ENCODE measurements at places on chromosomes 2 and 18. TPM values are rescaled to one million over a fixed set of nuclear protein-coding genes. Genes with fewer than 3 reads are reported as not detected.

GRCh38 chr18:47968721-47969120, 38.3 kb upstream of the SMAD2 start:
- no peak for DNase-seq

DNA sequence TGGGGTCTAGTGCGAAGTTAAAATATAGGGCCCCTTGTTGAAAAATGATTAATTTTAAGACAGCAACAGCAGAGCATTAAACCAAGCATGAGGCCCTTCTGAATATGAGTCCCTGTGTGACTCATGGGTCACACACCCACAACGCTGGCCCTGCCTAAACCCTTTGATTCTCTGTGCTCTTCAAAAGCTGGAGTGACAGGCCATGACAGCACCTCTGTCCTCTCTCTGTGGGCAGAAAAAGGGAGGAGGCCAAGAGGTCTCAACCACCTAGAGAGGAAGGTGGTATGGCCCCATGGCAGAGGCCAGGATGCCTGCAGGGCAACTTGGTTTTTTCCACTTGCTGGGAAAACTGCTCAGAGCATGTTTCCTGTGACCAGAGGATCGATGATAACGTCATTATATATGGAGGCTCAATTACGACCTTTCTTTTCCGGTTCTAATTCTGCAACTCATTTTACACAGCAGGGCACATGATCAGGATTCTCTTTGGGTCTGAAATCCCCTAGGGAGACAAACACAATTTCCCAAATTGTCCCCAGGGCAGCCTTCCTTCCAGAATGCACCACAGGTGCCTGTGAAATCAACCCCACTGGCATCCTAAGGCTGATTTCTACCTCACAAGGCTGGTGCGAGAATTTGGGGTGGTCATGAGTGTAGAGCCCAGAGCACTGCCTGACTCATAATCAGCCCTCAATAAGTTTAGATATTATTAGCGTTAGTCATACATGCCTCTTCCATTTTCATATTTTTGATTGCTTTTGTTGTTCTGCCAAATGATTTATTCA, 102.0 kb upstream of the PPP1CB start:
- DNase-seq = no peak

DNA sequence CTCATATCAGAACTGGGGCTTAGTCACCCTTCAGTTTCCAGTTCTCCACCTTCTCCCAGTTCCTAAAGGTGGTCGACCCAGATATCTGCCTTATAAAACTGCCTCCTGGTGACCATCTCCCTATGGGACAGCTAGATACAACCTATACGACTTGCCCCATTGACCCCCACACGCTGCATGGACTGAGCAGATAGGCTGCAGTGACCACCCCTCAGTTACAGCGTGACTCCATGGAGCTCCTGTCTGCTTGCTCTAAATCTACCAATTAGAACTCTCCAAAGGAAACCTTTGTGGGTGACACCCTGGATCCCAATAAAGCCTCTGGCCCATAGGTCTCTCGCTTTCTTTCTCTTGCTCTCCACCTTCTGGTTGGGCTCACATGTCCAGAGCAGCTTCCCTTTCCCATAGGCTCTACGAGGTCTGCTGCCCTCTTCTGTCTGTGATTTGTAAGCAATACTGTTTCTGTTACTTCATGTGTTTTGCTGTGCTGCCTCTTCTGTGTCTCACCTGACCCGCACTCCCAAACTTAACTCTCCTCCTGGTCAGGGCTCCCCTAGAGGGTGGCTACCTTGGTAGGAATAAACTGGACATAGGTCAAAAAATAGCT, 971.3 kb upstream of the FAM98A start:
- DNase-seq = no peak

- DNase-seq = no peak
Measured at GRCh38 chr2:16014802-16015201, 74.5 kb downstream of the MYCN start.

DNA sequence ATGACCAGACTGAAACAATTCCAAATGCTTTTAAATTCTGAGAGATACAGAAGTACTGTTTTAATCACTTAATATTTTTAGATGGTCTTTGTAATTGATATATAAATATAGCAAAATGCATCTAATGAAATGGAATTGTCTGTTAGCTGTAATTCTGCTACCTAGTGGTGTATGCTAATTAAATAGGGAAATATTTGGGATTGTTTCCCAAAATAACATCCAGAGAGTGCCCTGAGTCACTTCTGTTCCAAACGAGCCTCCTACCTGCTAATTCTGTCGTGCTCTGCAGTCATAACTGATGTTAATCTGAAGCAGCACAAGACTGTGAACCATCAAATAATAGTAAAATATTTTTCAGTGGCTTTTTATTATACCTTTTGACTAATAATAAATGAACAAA, 71.4 kb upstream of the NOSTRIN start:
- no peak for DNase-seq

- DNase-seq = no peak
Measured at GRCh38 chr2:9846554-9846953, 3.3 kb downstream of the TAF1B start.

GRCh38 chr2:205681401-205682238, 681 bp upstream of the NRP2 start:
- DNase-seq = peak; percentile 40

DNA sequence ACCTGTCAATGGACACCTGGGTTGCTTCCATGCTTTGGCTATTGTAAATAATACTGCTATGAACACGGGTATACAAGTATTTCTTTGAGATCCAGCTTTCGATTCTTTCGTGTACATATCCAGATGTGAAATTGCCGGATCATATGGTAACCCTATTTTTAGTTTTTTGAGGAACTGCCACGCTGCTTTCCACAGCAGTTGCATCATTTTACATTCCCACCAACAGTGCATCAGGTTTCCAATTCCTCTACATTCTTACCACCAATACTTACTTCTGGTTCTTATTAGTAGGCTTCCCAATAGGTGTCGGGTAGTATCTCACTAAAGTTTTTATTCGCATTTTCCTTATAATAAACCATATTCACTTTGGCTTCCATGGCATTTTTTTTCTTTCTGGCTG, 69.6 kb downstream of the PID1 start:
- no peak for DNase-seq

GRCh38 chr2:196449083-196449482, 190.4 kb upstream of the CCDC150 start:
- DNase-seq = no peak

DNA sequence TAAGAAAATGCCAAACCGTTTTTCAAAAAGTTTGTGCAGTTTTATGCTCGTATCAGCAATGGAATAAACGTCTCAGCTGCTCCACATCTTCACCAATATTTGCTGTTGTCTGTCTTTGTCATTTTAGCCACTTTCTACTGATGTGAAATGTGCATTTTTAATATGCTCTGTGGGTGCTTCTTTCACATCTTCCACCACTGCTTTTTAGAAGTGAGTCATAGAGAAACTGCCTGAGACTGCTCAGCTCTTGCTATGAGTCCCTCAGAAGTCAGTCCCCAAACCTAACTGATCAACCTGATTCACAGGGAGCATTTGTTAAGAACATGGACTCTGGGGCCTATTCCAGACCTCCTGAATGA, 41.0 kb upstream of the EPC2 start:
- no peak for DNase-seq

GRCh38 chr2:105377871-105378270, 21.0 kb downstream of the FHL2 start:
- no peak for DNase-seq

GRCh38 chr18:77115192-77115953, 17.2 kb downstream of the MBP start:
- DNase-seq = no peak

- DNase-seq = no peak
Measured at GRCh38 chr2:768451-768850, 91.2 kb upstream of the TMEM18 start.

DNA sequence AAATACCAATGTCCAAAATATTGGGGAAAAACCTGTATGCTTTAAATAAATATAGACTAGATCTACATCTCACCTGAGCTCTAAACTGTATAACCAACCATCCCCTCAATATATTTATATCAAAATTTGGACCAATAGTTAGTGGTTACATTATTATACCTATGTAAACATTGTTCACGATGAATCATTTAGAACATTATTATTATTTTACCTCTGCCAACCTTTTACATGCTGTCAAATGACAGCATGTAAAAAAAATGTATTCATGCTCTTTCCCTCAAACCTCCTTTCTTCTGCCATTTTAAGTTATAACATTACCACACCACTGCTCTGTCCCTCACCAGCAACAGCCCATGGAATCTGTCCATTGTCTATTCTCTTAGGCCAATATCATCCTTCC, 9.6 kb downstream of the FTCDNL1 start:
- DNase-seq = no peak

DNA sequence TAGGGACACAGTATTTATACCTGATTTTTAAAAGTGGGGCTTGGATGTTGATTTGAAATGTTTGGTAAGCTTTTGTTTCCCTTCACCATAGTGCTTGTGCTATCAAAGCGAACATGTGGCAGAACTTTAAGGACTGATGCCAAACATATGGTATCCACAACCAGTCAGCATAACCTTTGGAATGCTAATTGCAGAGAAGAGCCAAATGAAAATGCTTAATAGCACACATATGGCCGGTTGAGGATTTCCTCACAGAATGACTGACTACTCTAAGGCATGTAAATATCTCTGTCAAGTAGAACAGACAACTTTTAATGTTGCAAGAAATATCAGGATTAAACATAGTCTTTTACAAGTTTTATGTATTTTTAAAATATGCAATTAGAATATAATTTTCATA, 120.9 kb upstream of the COL3A1 start:
- no peak for DNase-seq

DNA sequence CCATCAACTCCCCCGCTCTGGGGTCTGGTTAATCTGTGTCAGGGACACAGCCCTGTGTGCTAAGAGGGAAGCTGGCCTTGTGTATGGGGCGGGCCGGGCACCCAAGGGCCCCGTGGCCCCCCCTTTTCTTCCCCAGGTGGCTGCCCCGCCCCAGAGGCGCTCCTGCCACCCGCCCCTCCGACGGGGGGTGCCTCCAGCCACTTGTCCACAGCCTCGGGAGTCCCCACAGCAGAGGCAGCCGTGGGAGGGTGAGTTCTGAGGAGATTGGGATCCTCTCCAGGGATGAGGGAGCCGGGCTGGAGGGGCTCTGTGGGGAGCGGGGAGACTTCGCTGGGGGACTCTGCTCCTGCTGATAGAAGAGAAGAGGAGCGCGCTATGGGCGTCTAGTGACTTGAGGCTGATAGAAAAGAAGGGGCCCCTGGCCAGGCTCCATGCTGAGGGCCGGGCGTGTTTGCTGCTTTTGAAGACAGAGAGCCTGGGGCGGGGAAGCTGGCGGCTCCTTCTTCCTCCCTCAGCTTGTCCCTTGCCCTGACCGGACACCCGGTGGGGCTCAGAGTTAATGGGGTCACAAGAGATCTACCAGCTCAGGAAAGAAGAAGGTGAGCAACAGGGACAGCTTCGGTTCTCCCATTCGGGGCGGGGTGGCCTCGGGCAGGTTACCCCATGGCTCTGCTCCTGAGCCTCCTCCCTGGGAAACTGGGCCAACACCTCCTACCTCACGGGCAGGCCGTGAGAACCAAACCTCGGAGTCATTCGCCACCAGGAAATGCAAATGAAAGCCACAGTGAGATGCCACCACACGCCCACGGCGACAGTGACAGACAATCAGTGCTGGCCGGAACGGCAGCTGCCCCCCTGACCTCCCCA, 89.4 kb upstream of the TAF1B start:
- DNase-seq = no peak

DNA sequence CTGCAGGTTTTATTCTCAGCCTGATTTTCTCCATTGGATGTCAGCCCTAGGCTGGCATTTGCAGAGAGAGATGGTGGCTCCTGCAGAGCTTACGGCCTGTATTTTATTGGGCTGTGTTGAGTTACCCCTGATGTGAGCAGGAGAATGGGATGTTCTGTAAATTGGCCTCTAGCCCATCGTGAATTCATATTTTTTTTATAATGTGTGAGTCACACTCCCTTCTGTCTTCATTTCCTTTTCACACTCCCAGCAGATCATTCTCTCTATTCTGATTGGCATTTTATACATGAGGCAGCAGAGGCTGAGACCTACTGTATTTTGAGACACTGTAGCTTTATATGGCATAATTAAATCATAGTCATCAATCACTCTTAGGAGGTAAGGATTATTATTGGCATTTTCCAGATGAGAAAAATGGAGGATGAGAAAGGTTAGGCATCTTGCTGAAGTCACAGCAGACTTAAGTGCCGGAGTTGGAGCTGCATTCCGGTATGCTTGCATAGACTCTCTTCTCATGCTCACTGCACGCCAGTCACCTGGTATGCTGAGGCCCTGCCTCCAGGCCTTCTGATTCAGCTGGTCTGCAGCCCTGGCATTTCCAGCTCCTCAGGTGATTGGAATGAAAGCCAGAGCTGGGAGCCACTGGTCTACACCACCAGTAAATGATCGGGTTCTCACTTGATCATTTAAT, 142.4 kb downstream of the NEDD4L start:
- DNase-seq = no peak

DNA sequence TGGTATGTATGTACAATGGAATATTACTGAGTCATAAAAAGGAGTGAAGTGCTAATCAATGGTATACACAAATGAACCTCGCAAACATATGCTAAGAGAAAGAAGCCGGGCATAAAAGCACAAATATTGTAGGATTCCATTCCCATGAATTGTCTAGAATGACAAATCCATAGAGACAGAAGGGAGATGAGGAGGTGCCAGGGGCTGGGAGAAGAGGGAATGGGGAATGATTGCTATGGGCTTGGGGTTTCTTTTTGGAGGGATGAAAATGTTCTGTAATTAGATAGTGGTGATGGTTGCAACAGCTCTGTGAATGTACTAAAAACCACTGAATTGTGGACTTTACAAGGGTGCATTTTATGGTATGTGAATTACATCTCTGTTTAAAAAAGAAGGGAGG, 73.5 kb downstream of the GLI2 start:
- DNase-seq = no peak

DNA sequence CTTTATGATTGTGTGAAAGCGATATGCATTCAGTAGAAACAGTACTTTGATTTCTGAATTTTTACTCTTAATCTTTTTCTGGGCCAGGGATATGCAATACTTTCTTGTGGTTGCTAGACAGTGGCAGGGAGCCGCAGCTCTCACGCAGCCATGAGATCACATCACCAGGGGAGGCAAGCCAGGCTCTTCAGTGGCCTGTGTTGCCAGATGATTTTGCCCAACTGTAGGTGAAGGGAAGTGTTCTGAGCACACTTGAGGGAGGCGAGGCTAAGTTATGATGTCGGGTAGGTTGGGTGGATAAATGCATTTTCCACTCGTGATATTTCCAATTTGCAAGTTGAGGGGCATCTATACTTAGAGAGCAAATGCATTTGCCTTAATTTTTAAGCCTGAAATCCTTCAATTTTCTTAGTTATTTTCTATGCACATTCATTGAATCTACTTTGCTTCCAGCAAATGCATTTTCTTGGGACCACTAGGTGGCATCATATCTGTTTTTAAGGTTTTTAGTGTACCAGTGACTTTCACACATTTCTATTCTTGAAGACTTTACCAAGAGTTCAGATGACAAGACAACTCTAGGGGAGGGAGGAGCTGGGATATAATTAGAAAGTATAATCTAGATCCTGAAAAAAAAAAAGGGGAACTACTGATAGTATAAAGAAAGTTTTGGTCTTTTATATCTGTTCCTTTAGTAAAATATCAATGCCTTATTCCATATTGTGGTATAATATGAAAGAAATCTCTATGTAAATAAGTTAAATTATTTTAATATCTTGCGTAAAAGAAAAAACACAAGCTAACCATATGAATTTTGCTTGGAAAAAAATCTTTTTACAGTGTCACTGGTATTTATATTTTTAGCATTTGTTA, 643.3 kb downstream of the SOCS6 start:
- DNase-seq = no peak

Gene ZNF2
- 3.6 TPM for total RNA-seq

Gene ATG9A
- total RNA-seq = 81.8 TPM

Gene PLA2R1
- total RNA-seq = 2.9 TPM

Gene RBM45
- total RNA-seq = 4.5 TPM

Gene VWC2L
- not detected for total RNA-seq

Gene FRZB
- total RNA-seq = 1.1 TPM

Gene POMC
- 5.3 TPM for total RNA-seq

Gene ABCG5
- not detected for total RNA-seq
